ENCODE measurements at places on chromosomes 2 and 18. TPM values are rescaled to one million over a fixed set of nuclear protein-coding genes. Genes with fewer than 3 reads are reported as not detected.

The XDH gene
- polyA plus RNA-seq, result not detected

The TBC1D8 gene
- 1.0 TPM for polyA plus RNA-seq

The SIX2 gene
- not detected for polyA plus RNA-seq

DNA sequence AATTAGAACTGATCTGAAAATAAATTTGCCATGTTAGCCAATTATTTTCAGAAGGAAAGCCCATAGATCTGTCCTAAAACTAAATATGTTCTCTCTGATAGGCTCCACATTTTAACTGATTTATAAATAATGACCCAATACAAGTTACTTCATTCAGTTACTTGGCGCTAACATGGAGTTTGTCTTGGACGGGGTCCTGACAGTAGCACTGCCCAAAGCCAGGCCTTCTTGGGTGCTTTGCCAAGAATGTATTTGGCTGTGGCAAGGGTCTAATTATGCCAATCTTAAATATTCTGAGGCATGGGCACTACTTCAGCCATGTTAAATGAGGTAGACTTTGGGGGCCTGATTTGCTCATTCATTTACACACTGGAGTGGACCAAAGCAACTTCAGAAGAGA, 135.0 kb upstream of the PKDCC start:
- H3K36me3 ChIP-seq, result no peaks in the 10 kb centered on the region
- H3K4me3 ChIP-seq, result no peak overlapping the region
- no peak overlapping the region for H3K27ac ChIP-seq
- DNase-seq, result no peak
- no peaks in the 10 kb centered on the region for H3K27me3 ChIP-seq
